Natural killer cell treated with Interleukin-12 subunit alpha and Interleukin-12 subunit beta and Interleukin-15 and Interleukin-18, amount 100 ng/mL, for 72 hours (primary cell): ENCODE measurements at places on chromosomes 12 and 14. TPM values are rescaled to one million over a fixed set of nuclear protein-coding genes. Genes with fewer than 3 reads are reported as not detected.

DNA sequence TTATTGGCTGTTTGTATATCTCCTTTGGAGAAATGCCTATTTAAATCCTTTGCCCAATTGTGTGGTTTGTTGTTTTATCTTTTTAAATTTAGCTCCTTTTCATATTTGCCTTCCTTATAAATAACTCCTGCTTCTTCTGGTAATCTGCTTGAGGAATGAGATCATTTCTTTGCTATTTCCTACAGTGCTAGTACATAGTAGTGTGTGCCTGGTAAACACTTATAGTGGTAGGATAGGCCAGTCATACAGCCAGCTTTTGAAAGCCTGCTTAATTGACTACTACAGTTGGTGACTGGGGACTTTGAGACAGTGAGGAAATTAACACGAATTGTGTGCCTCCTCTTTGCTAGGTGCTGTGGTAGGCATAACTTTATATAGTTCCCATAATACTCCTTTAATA lies 68.7 kb downstream of the BORCS5 start:
- H3K4me1 ChIP-seq, result peaks cover 26% of the 10 kb centered on the region
- no peak for DNase-seq
- peaks cover 40% of the 10 kb centered on the region for H3K36me3 ChIP-seq
- no peaks in the 10 kb centered on the region for H3K27me3 ChIP-seq

- DNase-seq, result no peak
- H3K36me3 ChIP-seq, result no peaks in the 10 kb centered on the region
- H3K4me3 ChIP-seq, result no peak overlapping the region
- no peak overlapping the region for H3K27ac ChIP-seq
- peaks cover 33% of the 10 kb centered on the region for H3K27me3 ChIP-seq
These were observed 26.8 kb downstream of the CCDC177 start for GRCh38 chr14:69547701-69548348.

DNA sequence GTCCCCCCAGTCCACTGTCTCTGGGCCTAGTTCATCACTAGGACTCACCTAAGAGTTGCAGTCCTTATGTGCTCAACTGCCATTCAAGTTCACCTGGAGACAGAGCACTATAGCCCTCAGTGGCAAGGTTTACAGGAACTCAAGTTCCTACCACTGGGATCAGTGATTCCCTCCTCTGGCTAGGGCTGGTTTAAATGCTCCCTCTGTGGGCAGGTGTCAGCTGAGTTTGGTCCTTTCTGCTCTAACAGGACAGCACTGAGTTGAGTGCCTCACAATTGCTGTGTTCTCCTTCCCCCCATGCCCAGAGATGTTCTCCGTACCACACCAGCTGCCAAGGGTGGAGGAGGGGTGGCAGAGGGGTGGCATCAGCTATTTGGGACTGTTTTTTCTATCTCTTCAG lies 20.8 kb upstream of the SAV1 start:
- H3K4me3 ChIP-seq, result no peak overlapping the region
- H3K36me3 ChIP-seq, result peaks cover 16% of the 10 kb centered on the region
- no peak overlapping the region for H3K27ac ChIP-seq
- peaks cover 19% of the 10 kb centered on the region for H3K27me3 ChIP-seq
- no peaks in the 10 kb centered on the region for H3K4me1 ChIP-seq

- no peak for DNase-seq
- H3K4me1 ChIP-seq, result no peaks in the 10 kb centered on the region
- H3K36me3 ChIP-seq, result no peaks in the 10 kb centered on the region
- no peak overlapping the region for H3K4me3 ChIP-seq
- H3K27ac ChIP-seq, result no peak overlapping the region
These were observed 203.4 kb downstream of the SYT1 start for GRCh38 chr12:79067977-79068376.

- H3K36me3 ChIP-seq, result peaks cover 4% of the 10 kb centered on the region
- no peaks in the 10 kb centered on the region for H3K27me3 ChIP-seq
- H3K4me1 ChIP-seq, result no peaks in the 10 kb centered on the region
- H3K27ac ChIP-seq, result no peak overlapping the region
These were observed 45.7 kb downstream of the NPAS3 start for GRCh38 chr14:32984241-32984930.

ANKRD33 gene
- total RNA-seq, result not detected

LRP1-AS gene
- total RNA-seq, result not detected

RCOR1 gene
- 17.1 TPM for total RNA-seq

GUCY2C gene
- not detected for total RNA-seq

KRT7 gene
- 2.6 TPM for total RNA-seq

TSPAN8 gene
- total RNA-seq, result not detected

TSHR gene
- not detected for total RNA-seq
